NCI-H460 (cell line): ENCODE measurements at places on chromosomes 1 and 21. TPM values are rescaled to one million over a fixed set of nuclear protein-coding genes. Genes with fewer than 3 reads are reported as not detected.

The SHISAL2A gene
- not detected in 2 replicates for total RNA-seq

The CDKN2C gene
- total RNA-seq = 6.7 and 8.5 TPM in 2 replicates

DNA sequence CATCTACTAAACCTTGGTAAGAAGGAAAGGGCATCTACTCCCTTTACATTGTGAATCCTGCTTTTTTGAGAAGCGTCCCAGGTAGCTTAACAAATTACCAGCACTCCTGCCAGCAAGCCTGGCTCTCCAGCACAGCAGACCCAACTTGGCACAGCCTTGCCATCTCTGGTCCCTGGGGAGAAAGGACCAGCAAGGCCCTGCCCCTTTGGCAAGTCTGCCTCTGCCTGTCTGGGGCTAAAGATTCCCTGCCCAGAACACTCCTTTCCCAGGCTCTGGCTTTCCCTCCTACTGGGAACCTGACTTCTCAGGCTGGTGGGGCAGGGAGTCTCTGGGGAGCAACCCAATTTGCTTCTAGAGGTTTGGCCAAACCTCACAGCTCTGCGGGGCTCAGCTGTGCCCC is 68.5 kb downstream of the ATP2B4 start:
- DNase-seq = no peak

- DNase-seq = no peak
Observed at GRCh38 chr1:114274621-114275317, 121.1 kb upstream of the SYT6 start.

DNA sequence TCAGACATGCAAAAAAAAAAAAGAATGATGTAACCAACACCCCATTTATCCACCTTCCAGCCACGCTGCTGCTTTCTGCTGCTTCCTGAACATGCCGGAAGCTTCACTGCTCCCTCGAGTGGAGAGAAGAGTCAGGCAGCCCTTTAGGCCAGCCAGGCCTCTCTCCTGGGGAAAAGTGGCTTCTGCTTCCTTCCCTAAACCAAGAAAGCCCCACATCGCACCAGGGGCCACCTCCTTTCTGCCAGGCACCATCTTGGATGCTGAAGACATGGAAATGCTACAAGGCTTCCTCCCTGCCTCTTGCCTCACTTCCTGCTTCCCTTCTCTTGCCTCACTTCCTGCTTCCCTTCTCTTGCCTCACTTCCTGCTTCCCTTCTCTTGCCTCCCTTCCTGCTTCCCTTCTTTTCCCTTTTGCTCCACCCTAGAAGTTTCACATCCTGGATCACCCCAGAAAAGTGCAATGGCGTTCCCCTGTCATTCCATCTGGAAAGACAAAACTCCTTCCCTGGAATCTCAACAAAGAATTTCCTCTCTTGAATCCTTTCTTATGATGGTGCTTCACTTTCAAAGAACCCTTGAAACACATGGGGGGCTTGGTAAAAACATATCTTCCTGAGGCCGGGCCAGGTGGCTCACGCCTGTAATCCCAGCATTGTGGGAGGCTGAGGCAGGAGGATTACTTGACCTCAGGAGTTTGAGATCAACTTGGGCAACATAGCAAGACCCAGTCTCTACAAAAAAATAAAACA is 18.7 kb downstream of the TNFRSF8 start:
- DNase-seq = no peak

DNA sequence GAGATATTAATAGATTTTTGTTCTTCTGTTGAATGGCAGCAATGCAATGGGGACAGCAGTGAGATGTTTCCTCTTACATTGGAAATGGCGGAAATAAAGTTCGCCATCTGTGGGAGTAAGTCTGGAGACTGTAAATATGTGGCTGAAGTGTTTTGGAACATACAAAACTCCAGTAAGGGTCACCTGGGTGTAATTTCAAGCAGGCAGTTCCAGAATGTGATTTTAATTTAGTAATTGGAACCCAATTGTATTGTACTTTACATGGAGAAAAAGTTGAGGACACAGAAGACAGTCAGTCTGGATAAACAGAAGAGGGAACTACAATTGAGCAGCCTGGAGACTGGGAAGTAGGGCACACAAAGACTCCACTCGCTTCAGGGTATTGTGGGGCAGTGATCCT is 108.6 kb downstream of the NTMT2 start:
- no peak for DNase-seq

- no peak for DNase-seq
Observed at GRCh38 chr1:10451287-10451686, 1.5 kb downstream of the CORT start.

DNA sequence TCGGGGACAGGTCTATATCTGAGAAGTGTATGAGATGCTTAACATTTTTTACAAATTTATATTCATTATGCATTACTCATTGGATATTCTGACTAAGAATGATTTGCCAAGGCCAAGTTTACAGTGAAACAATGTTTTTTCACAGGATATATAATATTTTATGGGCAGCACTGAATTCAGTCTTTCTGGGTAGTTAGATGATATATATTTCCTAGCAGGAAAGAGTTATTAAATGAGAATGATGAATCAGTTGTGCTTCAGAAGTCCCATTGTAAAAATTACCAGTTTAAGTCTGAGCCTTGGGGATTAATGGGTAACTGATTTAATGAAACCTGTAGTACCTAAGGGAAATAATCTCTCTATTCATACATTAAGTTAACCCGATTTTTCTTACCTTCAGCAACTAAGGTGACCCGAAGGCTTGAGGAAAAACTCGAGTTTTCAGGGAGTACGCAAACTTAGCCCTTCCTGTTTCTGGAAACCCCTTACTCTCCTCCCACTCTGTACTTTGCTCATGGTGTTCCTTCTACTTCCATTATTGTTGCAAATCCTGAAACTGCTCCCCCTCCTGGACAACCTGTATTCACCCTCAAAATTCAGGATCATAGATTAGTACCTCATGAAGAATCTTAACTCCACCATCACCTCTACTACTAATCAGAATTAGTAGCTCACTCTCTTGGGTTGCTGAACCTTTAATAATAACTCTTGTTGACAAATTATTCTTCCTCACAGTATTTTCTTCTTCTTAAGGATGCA is 135.1 kb downstream of the AK5 start:
- DNase-seq = peak; percentile 16

- DNase-seq = no peak
Observed at GRCh38 chr1:168803806-168804510, 75.0 kb upstream of the DPT start.

GRCh38 chr1:91334856-91335255 is 69.8 kb downstream of the HFM1 start:
- peak; percentile 26 for DNase-seq

DNA sequence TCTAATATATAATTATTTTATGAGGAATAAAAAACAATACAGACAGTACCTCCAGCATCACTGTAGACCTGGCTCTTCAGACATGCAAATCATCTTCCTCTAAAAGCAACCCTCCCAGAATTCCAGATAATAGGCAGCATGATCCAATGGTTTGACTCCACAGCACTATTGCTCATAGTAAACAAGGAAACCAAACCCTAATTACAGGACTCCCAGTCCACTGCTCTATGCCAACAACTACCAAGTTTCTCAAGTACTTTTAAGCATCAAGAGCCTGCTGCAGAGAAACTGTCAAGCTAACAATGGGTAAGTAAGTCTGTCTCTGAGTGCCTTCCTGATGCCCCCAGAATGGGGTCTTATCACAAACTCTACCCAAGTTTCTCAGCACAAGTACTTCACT is 57.2 kb downstream of the EYA3 start:
- DNase-seq = no peak
